Mesenteric fat pad (tissue), 1 donor: ENCODE measurements at places on chromosomes 16 and 17. TPM values are rescaled to one million over a fixed set of nuclear protein-coding genes. Genes with fewer than 3 reads are reported as not detected.

- no peak for DNase-seq
These were observed 56.2 kb downstream of the ADCY9 start for GRCh38 chr16:4060009-4060408.

- DNase-seq = no peak
These were observed 257.6 kb upstream of the SDK2 start for GRCh38 chr17:73901661-73902415.

GRCh38 chr16:7820816-7821215 is 488.2 kb downstream of the RBFOX1 start:
- DNase-seq = no peak

MFSD11 gene
- total RNA-seq = 23.2 TPM

- DNase-seq = no peak
These were observed 1.6 kb downstream of the FLOT2 start for GRCh38 chr17:28895794-28896447.

- no peak for DNase-seq
These were observed 6.1 kb downstream of the SSTR5 start for GRCh38 chr16:1078579-1079021.

DNA sequence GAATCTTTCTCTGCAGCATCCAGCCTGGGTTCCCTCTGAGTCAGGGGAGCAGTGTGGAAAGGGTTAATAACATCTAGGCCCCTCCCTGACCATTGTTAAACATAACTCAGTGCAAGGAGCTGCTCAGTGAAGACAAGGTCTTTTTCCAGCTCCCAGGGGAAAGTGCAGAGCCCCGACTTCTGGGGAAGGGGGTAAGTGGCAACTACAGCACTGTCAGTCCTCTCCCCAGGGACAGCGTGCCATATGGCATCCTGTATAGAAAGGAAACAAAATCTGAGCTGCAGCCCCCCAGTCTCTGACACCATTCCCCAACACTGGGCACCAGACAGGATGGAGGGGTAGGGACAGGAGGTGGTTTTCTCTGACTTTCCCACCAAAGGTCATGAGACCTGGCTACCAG is 7.8 kb downstream of the MRPL27 start:
- no peak for DNase-seq

DNA sequence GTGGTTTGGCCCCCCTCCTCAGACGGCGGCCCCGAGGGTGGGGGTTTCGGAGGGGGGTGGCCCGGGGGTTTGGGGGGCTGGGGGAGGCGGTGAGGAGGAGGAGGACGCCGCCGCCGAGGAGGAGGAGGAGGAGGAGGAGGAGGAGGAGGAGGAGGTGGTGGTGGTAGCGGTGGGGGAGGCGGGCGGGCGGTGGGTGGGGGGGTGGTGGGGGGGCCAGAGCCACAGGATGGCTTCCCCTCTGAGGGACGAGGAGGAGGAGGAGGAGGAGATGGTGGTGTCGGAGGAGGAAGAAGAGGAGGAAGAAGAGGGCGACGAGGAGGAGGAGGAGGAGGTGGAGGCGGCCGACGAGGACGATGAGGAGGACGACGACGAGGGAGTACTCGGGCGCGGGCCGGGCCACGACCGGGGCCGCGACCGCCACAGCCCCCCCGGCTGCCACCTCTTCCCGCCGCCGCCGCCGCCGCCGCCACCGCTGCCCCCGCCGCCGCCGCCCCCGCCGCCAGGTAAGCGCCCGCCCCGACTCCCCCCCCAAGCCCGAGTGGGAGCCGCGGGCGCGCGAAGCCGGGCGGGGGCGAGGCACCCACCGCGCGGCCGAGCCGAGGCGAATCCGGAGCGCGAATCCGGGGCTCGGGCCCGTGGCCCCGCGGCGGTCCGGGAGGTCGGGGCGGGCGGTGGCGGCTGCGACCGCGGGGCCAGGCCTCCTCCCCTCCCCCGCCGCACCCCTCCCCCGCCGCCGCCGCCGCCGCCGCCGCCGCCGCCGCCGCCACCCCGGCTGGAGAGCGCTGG is 3.8 kb upstream of the CHD3 start:
- DNase-seq = no peak

GRCh38 chr17:27569257-27569722 is 61.7 kb upstream of the LGALS9 start:
- no peak for DNase-seq

DNA sequence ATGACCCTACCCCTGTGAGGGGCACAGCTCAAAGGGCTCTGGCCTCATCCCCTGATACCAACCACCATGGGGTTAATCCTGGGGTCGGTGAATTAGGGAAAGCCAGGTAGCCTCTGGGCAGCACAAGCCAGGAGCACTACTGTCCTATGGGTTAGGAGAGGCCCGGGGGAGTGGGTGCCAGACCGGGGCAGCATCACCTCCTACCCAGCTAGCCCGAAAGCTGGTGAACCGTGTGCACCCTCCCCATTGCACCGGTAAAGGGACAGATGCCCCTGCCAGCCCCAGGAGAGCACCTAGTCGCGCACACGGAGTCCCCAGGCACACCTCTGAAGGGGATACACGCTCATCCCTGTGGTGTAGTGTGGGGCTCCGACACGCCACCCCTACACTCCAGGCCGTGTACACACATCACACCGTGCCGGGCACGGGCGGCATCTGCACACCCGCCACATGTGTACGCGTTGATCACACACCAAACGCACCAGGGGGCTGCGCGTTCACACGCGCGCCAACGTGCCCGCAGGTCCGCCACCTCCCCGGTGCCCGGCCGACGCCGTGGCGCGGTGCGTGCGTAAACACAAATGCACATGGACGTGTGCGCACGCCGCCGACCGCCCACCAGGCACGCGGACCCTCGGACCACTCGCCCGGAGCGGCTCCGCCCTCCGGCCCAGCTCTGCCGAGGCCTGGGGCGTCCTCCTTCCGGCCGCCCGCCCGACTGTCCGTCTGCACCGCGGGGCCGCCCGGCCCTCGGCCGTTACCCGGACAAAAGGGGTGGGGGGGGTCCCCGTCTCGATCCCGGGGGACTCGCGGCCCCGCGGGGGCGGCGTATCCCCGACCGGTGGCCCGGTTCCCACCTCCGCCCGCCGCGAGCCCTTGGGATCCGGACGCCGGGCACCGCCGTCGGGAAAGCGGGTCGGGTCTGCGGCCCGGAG is 785 bp downstream of the UBALD1 start:
- DNase-seq = no peak

DNA sequence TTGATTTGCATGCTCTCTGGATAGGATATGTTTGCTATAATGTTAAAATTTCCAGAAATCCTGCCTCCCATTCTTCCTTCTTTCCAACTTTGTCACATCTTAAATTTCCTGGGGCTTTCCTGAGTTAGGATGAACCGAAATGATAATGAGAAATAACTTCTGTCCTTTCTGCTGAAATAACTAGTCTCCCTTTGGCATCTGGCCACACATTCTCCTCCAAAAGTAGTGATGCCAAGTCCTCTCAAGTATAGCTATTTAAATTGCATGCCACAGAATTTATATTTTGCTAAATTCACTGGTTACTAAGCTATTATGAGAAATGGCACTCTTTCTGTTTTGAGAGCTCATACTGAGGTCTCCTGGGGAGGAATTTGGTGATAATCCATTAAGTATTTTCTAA is 30.6 kb downstream of the FAM20A start:
- no peak for DNase-seq

SMIM5 gene
- 0.42 TPM for total RNA-seq

DNA sequence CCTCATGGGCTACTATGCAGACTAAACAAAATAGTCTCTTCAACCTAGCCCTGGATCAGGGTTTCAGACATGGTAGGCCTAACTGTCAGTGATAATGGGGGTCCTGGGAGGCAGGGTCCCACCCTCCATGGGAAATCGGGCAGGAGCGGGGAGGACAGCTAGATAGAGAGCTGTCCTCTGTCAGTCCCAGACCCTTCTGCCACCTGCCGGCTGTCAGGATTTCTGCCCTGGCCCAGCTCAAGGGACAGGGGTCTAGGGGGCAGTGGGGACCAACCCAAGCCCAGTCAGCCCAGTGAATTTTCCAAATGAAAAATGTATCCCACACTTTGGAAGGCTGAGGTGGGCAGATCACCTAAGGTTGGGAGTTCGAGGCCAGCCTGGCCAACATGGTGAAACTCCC is 5.3 kb downstream of the CA7 start:
- no peak for DNase-seq

- no peak for DNase-seq
These were observed 8.8 kb downstream of the HS3ST4 start for GRCh38 chr16:25700547-25700946.

DNA sequence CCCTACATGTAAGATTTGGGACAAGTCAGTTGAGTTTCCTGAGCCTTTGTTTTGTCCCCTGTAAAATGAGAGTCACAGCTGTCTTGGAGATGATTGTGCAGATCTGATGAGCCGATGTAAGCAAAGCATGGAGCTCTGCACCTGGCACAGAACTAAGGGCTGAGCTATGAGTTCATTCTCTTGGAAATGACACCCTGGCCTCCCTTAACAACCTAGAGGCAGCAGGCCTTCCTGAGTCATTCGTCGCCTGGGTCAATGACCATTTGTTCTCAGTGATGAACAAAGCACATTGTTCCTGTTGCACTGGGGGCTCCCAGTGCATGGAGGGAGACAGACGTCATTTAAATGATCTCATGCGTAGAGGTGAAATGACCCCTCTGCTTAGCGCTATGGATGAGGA is 62.8 kb upstream of the GCSH start:
- DNase-seq = no peak

TRIM72 gene
- total RNA-seq = 0.03 TPM

GRCh38 chr17:76398523-76399174 is 14.2 kb downstream of the SPHK1 start:
- no peak for DNase-seq

FA2H gene
- not detected for total RNA-seq

TMIGD1 gene
- not detected for total RNA-seq

CBFA2T3 gene
- 8.5 TPM for total RNA-seq

SP6 gene
- 1.9 TPM for total RNA-seq

GRCh38 chr17:17570798-17571716 is 20.5 kb downstream of the PEMT start:
- DNase-seq = no peak

SMTNL2 gene
- 0.74 TPM for total RNA-seq

DNA sequence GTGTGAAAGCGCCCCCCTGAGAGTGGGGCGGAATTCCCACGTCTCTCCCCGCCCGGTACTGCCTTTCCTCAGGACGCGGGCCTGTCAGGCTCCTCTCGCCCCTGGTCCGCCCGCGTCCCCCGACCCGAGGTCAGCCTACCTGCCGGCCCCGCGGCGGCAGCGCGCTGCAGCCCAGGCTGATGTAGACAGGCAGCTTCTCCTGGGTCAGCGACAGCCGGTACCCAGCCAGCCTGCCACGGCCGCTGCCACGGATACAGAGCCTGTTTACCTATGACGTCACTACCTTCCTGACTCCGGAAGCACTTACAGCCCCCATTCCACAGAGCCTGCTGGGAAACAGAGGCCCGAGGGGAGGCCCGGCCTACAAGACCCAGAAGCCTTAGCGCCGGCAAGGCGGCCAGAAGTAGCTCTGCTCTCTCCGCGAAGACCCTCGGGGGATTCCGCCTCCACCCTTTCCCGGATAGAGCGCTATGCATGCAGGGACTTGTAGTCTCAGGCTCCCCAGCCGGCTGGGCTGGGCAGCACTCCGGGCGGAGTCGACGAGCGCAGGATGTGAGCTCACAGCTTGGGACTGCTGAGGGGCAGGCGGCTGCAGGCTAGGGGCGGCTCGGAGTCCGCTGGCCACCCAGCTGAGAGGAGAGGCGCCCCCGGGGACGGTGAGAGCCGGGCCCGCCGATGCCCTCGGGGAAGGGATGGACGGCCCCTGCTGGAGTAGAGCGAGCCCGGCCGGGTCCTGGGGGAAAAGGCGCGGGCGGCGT is at the start of the genes IFT20 and TNFAIP1:
Gene IFT20, minus strand, starts transcription at position 272 of the 758 bp plus-strand sequence. CDS start 3,487 bp downstream, outside the sequence.
Gene TNFAIP1, plus strand, starts transcription at position 561 of the 758 bp plus-strand sequence. CDS start 3,761 bp downstream, outside the sequence.
- peak; percentile 99 for DNase-seq

TBC1D3K gene
- total RNA-seq = not detected

- DNase-seq = no peak
These were observed 14.8 kb downstream of the UTS2R start for GRCh38 chr17:82386255-82386831.

GRCh38 chr17:35728551-35728950 is 2.9 kb upstream of the RASL10B start:
- DNase-seq = no peak

GRCh38 chr17:1434150-1434549 is 21.9 kb downstream of the CRK start:
- no peak for DNase-seq

GRCh38 chr17:41586863-41587495 is at the start of gene KRT14:
KRT14 (minus strand) TSS chr17:41586895; CDS start chr17:41586834, 61 bp downstream.
- DNase-seq = no peak

- no peak for DNase-seq
These were observed 40.8 kb downstream of the CYB5B start for GRCh38 chr16:69465083-69465721.

DNA sequence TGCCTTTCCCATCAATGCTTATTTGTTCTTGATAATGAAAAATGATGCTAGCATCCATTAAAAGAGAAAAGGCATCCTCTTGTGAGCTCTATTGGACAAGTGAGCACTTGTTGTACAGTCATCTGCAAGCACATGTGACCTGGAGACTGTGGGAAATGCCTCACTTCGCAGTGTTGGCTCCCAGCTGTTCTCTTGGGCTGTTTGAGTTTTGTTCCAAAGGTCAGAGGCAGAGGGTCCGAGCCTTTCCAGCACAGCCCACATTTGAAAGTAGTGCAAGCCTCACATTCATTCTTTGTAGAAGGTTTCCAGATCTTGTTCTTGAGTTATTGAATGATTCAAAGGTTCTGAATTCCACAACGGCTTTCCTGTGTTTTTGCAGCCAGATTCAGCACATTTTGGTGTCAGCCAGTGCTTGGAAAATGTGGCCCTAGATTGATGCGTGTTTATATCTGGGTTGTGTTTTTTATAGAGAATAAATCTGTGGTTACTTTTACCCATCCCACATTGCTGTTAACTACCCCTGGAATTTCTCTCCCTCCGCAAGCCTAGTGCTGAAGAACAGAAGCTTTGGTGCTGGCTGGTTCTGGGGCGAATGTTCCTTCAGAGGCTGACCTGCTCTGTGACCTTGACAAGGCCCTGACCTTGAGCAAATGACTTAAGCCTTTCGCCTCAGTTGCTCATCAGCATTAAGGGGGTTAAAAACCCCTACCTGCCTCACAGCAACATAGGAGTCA is 49.8 kb downstream of the CDH1 start:
- DNase-seq = no peak

OTOA gene
- 0.48 TPM for total RNA-seq

DNA sequence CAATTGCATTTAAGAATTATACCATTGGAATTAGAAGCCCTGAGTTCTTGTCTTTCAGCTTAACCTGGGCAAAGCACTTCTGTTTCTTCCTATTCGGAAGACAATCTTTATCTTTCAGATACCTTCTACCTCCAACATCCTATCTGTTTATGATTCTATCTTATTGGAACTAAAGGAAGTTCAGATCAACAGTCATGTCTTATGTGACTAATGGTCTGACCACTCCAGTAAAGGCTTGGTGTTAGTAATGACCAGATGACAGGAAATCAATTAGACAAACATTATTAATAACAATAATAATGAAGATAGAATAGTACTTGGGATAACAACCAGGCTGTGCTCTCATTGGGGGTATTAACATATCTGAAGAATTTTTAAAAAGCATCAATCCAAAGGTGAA is 11.3 kb downstream of the HS3ST3A1 start:
- no peak for DNase-seq

- no peak for DNase-seq
These were observed 160.6 kb downstream of the IRF8 start for GRCh38 chr16:86059253-86060171.

- no peak for DNase-seq
These were observed 160.0 kb downstream of the CBLN1 start for GRCh38 chr16:49121636-49122035.
